EH (cell line): ENCODE measurements at places on chromosomes 16 and 17.

DNA sequence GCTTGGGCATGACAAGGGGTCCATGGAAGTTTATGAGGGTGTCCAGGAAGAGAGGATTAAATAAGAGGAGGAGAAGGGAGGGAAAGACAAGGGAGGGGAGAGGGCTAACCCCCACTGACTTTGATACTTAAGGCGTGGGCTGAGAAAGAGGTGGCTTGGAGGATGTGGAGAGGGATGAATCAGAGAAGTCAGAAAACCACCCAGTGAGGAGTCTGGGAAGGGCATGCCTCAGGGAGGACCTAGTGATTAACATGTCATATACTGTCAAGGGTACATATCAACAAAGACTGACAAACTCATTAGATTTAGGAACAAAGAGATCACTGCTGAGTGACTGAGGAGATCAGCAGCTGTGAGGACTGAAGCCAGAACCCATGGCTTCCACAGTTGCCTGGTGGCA lies 145.4 kb downstream of the IRX5 start:
- DNase-seq: no peak

DNA sequence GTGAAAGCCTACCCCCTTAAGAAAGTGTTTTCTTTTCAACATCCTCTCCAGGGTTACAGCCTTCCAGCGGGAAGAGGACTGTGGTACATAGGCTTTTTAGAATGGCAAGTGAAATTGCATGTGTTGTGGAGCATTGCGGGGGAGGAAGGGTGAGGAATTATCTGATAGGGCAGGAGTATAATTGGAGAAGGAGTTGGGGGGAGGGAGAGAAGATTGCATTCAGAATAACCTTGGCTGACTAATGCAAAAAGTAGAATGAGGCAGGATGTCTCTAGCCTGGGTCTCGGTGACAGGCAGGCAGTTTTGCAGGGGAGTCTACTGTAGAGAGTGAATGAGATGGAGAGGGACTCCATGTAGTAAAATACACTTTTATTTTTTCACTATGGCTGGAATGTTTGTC lies 2.4 kb upstream of the CDH8 start:
- DNase-seq: no peak

DNA sequence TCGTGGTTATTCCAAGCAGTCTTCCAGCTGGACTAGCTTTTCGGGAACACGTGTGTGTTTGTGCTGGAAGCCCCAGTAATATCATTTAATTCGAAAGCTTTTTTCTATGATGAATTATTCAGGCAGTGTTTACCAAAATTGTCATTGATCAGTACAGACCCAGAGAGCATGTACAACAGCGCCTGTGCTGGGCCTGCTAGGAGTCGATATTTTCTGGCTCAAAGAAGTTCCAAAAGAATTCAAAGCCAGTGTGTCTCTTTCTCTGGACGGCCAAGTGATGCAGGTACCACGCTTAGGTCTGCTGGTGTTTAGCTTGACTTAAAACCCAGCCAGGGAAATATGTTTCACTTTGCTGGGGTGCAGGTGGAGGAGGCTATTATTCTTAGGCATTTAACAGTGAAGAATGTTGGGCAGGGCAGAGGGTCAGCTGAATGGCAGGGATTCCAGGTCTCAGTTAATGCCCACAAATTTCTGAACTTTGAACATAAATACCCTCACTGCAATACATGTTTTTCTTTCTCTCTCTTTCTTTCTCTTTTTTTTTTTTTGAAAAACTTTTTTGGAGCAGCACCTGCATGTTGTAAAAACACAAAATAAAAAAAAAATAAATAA lies 401.3 kb downstream of the WWOX start:
- no peak for DNase-seq

DNA sequence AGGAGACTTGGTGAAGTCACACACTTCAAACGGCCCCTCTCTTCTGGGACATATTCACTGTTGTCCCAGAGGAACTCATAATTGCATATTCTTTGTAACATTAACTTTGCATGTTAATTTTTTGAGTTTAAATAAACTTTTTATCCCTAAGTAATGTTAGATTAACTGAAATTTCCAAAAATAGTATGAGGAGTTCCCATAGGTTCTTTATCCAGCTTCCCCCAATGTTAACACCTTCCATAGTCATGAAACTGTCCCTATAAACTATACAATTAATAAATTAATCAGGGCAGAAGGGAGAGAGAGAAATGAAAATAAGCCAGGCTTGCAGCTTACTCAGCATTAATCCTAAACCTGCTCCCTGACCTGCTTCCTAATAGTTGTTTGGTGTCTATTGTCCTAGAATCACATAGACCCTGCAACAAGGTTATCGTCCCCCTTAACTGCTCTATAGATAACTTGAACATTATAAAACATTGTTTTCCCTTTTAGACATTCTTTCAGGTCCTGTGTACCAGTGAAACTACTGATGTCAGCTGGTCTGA lies 589.8 kb upstream of the CDH5 start:
- no peak for DNase-seq

- no peak for DNase-seq
These were observed 104.5 kb downstream of the C16orf78 start for GRCh38 chr16:49478107-49478506.

DNA sequence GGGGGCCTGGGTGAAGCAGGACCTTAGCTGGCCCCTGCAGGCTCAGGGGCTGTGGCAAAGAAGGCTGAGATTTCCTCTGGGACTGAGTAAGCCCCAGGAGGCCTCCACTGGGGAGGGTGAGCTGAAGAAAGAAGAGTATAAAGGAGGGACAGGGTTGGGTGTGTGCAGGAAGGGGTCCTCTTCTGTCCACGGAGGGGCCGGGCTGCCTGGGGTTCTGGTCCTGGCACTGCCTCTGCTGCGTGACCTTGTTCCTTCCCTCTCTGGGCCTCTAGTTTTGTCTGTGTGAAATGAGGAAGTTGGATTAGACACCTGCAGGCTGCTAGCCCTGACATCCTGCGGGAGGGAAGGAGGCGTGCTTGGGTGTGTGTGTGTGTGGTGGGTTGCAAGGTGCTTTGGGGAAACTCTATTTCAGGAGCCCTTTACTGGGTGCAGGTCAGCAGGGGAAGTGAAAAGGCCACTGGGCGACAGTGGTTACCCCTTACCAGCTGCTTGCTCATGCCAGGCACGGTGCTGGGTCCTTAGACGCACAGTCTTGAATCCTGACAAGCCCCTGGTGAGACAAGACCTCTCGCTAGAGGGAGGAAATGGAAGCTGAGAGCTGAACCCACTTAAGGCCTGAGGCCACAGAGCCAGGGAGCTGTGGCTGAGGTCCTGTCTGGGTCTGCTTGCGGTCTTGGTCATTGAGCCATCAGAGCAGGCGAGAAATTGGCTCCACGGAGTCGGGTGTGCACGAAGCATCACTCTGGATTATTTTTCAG lies 60.7 kb downstream of the OR1D5 start:
- no peak for DNase-seq

DNA sequence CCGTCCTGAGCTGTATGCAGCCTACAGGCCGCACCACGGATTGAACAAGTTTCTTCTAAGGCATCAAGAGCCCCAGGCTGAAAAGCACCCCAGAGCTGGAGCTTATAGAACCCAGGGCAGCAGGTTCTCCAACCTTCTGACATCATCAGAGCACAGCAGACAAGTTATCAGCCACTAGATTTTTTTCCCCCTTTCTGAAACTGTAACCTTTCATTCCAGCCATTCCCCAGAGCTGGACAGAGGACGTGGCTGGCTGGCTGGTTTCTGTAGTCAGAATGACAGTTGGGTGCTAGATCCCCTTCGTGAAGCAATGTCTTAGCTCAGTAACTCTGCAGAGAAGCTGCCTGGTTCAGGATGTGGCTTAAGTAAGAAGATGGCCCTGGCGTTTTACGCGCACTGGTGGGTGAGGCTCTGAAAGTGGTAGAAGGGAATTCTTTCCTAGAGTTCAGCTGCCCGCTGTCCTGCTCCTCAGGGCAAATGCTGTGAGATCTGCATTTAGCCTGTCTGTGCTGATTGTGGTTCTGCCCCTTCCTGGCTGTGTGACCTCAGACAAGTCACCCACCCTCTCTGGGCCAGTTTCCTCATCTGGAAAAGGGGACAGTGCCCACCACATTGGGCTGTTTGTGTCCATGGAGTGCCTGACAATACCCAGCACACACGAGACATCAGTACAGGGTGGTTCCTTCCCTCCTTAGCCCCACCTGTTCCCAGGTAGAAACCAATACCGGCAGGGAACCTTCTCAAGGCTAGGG lies 9.1 kb downstream of the DEXI start:
- DNase-seq: no peak

- DNase-seq: peak; percentile 84
These were observed 2.0 kb upstream of the YPEL2 start for GRCh38 chr17:59329176-59330052.

GRCh38 chr17:74759941-74760340 lies 11.5 kb downstream of the NHERF1 start:
- DNase-seq: no peak

DNA sequence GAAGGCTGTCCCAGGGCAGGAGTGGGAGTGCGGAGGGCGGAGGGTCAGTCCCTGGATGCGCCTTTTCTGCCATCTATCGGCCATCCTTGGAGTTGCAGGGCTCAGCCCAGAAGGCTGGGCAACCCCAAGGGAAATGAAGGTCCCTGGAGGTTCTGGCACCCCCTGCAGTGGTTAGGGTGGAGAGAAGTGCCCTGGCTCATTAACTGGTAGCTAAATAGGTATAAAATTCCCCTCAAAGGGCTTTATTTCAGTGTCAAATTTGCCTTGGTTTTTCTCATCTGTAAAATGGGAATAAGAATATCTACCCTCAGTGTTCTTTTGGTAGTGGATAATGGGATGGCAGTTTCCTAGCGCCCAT lies 22.4 kb downstream of the C17orf75 start:
- DNase-seq: peak; percentile 69

GRCh38 chr17:62933501-62934385 lies 32.3 kb upstream of the TANC2 start:
- DNase-seq: peak; percentile 13

GRCh38 chr17:74211912-74212208 lies 1.5 kb upstream of the TTYH2 start:
- no peak for DNase-seq

DNA sequence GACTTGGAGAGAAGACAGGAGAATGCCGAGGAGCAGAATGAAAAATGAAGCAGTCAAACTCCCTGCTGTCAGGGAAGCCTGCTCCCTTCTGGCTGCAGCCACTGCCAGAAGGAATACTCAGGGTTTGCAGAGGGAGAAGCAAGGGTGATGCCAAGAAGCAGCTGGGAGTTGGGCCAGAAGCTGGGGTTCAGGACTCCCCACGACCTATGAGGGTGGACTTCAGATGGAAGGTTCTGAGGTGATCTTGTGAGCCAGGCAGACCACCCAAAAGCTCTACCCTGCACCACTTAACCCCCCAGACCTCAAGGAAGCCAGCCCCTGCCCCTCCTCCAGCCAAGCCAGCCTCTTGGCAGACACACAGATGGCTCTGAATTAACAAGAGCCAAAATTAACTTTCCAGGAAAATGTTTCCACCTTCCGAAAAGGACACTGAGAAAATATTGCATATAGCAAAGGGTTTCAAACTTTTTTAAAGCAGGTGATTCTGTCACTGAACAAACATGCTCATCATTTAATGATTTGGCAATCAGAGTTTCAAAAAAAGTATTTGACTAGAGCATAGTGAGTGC lies 126.0 kb upstream of the ERCC4 start:
- no peak for DNase-seq

DNA sequence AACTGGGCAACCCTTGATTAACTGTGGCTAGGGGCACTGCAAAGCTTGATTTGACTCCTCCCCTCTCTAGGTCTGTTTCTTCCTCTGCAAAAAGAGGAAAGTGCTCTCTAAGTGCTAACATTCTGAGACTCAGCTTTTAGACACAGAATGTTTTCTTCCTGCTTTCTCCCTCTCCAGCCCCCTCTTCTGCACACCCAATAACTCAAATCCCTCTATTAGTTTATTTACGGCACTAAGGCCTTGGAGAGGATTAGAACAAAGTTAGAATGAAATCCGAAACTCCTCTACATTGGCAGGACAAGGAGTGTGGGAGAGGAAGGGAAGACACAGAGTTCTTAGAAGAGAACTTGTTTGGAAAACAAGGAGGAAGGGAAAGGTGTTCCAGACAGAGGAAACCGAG lies 3.3 kb upstream of the SBK1 start:
- DNase-seq: no peak

GRCh38 chr17:10932938-10933337 lies 95.1 kb upstream of the PIRT start:
- DNase-seq: no peak

DNA sequence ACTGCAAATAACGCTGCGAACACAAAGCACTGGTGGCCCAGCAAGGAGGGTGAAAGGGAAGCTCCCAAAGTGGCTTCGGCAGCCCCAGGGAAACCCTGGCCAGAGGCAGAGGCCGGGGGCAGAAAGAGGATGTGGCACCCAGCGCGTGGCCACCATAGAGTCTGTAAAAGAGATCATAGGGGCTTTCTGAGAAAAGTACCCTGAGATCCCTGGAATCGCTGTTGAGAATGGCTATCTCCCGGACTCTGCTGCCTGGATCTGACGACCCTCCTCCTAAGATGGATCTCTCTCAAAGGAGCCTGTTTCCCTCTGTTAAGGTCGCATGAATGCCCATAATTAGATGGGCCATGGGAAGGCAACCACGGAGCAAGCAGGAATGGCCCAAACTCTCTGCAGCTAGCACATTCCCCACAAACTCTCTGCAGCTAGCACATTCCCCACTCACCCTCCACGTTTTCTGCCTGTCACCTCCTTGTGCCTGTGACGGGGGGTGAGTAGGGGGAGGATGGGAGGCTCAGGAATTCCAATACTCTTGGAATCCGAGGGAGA lies 364.4 kb downstream of the XYLT1 start:
- no peak for DNase-seq

DNA sequence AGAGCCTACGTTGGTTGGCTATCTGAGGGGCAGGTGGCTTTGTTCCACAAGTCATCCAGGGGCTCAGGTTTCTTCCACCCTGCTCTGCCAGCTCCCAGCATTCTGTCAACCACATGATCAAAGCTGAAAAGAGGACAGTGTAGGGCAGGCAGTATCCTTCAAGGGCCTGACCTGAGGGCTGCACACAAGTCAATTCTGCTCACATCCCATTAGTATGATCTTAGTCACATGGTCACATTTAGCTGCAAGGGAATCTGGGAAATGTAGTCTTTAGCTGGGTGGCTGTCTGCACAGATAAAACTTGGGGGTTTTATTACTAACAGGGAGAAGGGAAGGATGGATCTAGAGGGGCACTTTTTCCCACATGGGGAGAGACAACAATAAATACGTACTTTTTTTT lies 97.3 kb downstream of the SALL1 start:
- DNase-seq: no peak

GRCh38 chr16:87684106-87684677 lies 81.6 kb downstream of the KLHDC4 start:
- no peak for DNase-seq

DNA sequence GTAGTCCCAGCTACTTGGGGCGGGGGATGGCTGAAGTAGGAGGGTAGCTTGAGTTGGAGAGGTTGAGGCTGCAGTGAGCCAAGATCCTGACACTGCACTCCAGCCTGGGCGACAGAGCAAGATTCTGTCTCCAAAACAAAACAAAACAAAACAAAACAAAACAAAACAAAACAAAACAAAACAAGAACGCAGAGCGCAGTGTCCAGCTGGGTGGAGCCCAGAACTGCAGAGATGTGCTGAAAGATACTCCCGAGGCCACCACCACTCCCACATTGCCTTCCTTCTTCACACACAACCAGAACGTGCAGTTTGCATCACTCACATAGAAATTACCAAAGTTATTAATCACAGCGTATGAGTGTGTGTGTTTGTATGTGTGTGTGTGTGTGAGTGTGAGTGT lies 222.9 kb upstream of the ASIC2 start:
- DNase-seq: no peak
